ENCODE measurements at places on chromosomes 11 and 22.

DNA sequence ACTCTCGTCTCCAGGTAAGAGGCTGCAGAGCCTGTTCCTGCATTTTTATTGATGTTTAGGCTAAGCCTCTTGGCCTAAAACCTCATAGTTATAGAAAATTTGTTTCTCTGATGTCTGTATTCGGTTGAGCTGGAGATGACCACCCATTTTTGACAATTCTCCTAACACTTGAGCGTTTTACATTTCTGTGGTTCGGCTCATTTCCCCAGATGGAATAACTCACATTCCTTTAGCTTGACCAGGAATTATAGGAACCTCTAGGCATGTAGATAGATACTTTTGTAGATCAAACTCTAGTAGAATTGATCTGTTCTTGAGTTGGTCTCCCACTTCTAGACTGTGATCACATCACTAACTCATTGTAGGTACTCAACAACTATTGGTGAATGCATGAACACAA lies 172.6 kb upstream of the CADM1 start:
- DNase-seq, result no peak

GRCh38 chr11:122242731-122243130 lies 126.7 kb upstream of the BLID start:
- DNase-seq, result no peak

DNA sequence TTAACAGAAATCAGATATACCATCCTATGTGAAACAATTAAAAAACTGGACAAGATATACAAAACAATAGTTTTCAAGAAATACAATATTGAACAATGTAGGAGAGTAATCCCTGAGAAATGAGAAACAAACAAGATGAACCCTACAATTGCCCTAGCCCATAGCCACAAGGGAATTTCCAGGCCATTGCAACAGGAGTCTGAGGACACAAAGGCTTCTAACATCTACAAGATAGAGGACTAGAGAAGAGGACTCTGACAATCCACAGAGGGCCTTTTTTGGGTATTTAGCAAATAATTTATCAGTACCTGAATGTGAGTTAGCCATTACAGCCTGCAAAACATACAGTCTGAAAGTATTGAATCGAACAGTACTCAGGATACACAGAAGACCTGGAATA lies 251.7 kb downstream of the GRM5 start:
- DNase-seq, result no peak

GRCh38 chr11:65776710-65777141 lies 4.0 kb downstream of the AP5B1 start:
- no peak for DNase-seq

- no peak for DNase-seq
These were observed 295.1 kb upstream of the PLET1 start for GRCh38 chr11:112555491-112556364.

DNA sequence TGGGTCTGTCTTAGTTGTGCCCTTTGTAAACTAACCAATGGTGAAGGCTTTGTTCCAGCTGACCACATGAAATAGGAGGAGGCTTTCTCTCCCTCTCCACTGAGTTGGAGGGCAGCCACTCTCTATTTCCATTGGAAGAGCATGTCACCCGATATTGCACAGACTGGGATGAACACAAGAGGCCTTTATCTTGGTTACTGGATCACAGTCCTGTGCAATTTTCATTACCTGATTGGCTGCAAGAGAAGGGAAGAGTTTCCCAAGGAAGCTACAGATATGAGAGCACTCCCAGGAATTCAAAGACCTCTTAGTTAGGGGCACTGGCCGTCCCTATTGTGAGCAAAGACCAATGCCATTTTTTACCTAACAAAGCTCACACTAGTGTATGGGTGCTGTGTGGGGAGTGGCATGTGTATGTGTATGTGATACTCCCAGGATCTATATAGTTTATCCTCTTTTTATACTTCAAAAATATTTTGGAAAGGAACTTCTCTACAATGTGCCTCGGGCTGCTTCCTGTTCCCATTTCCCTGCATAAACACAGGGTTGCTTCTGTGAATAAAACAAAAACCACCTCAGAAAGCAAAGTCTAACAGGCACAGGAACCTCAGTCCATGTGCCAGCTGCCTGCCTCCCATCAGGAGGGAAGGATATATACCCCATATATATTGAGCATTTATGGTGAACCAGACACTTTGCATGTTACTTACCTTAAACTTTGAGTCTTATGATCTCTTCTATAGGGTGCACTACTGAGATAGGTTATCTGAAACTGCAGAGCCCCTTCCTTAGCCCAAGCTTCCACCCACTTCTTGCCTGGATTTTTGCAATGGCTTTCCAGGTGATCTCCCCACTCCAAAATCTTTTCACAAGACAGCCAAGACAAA lies 126.5 kb downstream of the RASSF10 start:
- no peak for DNase-seq

- no peak for DNase-seq
These were observed 97.2 kb downstream of the JRKL start for GRCh38 chr11:96486890-96487611.

- no peak for DNase-seq
These were observed 34.8 kb upstream of the E2F8 start for GRCh38 chr11:19275496-19275895.

GRCh38 chr22:38739300-38740055 lies 16.3 kb downstream of the SUN2 start:
- DNase-seq, result no peak
